ENCODE measurements at places on chromosomes 6 and 20.

- DNase-seq: no peak
Measured at GRCh38 chr20:46111028-46111835, 6.9 kb upstream of the CD40 start.

DNA sequence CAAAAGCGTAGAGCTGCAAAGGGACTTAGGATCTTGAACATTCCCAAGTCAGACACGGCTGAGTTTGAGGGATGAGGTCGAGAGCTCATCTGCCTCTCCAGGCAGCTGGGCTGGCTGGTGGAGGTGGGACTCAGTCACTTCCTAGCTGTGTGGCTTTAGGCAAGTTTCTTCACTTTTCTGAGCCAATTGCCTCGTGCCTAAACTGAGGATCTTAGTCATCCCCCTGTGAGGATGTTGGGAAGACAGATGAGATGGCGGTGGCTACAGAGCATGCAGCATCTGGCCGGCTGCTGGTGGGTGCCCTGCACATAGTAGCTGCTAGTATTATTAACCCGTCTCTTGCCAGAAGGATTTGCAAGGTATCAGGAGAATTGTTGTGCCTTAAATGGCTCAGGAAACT, 27.5 kb downstream of the TFAP2C start:
- no peak for DNase-seq

- no peak for DNase-seq
Measured at GRCh38 chr6:70107852-70108629, 194.8 kb downstream of the COL9A1 start.

DNA sequence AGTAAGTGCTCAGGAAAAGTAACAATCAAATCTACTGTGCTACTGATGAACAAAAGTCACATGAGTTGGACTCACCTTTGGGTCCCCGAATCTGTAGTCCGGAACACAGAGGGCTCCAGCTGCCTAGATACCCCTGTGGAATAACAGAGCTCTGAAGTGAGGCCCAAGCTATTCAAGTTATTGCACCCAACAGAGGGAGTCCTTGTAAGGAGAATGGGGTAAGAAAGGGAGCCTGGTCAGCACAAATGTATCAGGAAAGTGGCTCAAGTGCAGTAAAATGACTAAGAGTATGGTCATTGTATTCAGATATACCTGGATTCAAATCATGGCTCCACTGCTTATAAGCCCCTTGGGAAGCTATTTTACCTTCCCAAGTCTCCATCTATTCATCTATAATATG, 20.9 kb downstream of the EDN1 start:
- DNase-seq: no peak

DNA sequence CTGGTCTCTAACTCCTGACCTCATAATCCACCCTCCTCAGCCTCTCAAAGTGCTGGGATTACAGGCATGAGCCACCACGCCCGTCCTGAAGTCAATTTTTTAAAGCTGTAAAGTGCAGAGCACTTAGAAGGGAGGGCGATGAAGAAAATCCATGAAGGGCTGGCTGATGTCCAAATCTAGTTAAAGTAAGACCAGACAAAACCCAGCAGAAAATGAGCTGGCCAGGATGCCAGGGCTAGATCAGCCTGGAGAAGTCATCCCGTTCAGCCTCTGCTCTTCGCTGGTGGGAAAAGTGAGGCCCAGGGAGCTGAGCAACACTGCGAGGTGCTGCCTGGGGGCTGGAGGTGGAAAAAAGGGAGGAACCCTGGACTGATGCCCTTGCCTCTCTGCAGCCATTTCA, 3.1 kb downstream of the BPIFB4 start:
- no peak for DNase-seq

DNA sequence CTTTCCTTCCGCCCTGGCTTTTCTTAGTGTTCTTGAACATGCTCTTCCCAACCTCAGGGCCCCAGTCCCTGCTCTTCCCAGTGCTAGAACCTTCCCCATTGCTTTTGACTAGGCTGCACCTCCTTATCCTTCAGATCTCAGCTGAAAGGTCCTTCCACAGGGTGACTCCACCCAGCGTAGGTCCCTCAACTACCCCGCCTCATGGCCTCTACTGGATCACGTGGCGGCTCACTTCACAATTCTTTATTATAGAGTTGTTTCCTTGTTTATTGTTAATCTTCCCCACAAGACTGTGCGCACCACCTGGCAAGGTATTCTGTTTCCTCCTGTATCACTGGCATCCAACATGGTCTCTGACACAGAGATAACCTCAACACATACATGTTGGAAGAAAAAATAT, 31.2 kb downstream of the TTLL9 start:
- DNase-seq: no peak

- no peak for DNase-seq
Measured at GRCh38 chr20:19784511-19785172, 26.6 kb downstream of the RIN2 start.

DNA sequence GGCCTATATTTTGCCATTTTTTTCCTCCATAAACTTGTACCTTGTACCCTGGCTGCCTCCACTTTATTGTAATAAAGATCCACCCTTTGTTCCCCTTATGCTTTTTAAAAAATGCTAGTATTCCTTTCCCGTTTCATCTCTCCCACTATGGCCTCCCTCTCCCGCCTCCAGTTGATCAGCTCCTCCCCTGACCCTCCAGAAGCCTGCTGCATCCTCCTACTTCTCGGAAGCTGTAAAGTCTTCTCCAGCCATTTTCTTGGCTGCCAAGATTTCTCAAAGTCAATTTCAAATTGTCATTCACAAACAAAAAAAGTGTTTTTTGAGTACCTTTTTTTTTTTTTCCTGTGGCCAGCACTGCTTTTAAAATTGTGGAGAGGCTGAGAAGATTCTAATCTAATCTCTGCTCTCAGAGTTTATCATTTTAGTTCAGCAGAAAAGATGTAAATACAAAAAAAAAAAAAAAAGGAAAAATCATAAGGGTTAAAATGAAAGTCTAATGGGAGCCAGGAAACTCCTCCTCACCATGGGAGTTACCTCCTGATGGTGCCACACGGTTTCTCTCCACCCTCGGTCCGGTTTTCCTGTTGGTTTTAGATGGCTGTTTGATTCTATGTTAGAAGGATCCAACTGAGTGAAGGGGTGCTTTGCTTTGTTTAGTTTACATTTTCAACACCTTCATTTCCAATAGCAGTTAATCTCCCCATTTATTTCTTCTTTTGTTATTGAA, 103.0 kb upstream of the KCNK16 start:
- DNase-seq: no peak

DNA sequence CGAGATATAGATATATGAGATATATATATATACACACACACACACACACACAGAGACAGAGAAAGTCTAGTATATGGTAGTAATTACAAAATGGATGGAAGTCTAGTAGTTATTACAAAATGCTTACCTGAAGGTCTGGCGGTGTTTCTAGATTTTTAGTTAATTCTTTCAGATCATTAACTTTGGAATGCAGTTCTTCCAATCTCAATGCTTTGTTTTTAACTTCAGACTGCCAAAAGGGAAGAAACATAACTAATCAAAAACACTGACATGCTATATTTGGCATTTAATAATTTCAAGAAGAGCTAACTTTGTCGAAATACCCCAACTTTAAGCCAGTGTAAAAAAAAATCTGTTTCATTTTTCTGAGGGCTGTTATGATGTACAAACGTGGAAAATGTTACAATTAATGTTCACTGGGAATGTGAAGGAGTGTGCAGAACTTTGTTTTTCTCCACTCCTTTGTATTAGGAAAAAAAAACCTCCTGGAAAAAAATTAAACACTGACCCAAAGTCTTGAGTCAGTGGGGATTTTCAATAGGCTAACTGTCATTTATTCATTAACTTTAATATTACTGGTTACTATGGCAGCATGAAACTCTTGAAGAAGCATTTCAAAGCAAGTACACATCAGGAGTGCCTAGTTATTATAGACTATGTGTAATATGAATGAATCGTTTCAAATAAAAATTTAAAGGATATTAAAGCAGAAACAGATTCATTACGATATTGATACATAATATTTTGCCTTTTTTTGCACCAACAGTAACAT, 232.9 kb downstream of the SYNE1 start:
- DNase-seq: no peak

GRCh38 chr6:20208687-20209378, 3.4 kb downstream of the MBOAT1 start:
- no peak for DNase-seq

- no peak for DNase-seq
Measured at GRCh38 chr6:73644941-73645591, 8.7 kb downstream of the SLC17A5 start.

GRCh38 chr6:25280344-25281074, 1.3 kb downstream of the CARMIL1 start:
- DNase-seq: no peak

- no peak for DNase-seq
Measured at GRCh38 chr6:119226089-119226488, 123.5 kb downstream of the MAN1A1 start.

GRCh38 chr6:158756126-158756525, 63.0 kb downstream of the EZR start:
- no peak for DNase-seq

- no peak for DNase-seq
Measured at GRCh38 chr20:699811-700338, 24.3 kb upstream of the SCRT2 start.

DNA sequence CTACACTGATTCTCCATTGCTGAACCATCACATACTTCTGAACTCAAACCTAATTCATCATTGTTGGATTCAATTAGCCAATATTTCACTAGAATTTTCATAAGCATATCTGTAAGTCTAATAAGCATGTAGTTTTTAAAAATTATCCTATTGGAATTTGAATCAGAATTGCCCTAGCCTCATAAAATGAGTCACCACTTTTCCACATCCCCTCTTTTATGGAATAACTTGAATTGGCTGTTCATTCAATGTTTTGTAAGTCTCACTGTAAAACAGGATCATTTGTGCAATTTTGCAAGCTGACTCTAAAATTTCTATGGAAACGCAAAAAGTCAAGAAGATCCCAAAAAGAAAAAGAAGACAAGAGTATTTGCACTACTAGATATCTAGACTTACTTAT, 141.0 kb downstream of the HACE1 start:
- DNase-seq: no peak

DNA sequence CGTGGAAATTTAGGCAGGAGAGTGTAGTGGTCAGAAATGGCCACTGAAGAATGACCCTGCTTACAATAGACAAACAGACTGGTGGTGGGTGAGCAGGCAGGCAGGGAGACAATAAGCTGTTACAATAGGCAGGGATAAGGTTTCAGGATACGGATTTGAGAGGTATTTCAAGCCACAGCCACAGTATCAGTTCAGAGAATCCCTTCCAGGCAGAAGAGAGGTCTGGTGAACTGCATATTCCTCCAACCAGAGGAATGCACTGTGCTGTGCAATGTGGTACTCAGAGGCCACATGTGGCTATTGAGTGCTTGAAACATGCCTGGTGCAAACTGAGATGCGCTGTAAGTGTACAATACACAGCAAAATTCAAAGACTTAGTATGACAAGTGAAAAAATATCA, 20.6 kb downstream of the RMND1 start:
- DNase-seq: no peak

DNA sequence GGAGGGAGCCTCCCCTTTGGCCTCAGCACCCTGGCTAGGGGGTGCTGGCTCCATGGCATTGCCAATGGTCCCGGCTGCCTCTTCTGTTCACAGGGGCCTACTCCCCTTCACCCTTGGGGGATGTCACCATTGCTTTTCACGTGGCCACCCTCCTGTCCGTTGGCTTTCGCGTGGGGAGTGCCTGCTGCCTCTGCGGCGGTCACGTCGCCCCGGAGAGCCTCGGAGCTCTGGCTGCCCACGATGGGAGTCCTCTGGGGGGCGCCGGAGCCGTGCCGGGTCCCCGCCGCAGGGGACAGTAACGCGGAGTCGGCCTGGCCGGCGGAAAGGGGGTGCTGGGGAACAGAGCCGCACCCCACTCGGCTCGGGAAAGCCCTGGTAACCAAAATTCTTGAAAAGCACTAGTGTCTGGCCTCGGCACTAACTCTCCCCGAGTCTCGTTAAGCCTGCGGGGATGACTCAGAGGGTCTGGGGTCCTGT, 661 bp upstream of the HEBP2 start:
- DNase-seq: peak; percentile 10

DNA sequence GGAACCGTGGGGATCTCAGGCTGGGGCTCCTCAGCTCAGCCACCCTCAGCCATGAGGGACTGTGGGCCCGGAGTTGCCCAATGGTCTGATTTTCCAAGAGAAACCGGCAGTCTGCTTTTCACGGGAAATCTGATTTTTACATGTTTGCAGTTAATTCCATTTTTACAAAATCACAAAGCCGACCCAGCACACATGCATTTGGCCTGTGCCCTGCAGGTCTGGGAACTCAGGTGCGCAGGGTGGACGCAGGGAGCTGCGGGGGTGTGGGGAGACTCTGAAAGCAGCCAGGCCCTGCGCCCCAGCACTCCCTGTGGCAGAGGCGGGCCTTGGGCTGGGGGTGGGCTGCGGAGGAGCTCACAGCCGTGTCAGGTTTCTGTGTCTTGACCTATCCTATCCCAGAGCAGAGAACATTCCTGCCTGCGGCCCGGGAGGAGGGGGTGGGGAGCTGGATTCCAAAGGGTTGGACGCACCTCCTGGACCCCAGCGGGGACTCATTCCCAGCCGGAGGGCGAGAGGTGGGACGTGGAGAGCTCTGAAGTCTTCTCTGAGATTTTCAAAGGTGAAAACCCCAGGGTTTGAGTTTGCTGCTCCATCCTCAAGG, 60.6 kb downstream of the ADNP start:
- no peak for DNase-seq

GRCh38 chr6:138219901-138220300, 1.6 kb upstream of the PBOV1 start:
- no peak for DNase-seq

- DNase-seq: no peak
Measured at GRCh38 chr20:40775561-40776146, 86.6 kb upstream of the MAFB start.

DNA sequence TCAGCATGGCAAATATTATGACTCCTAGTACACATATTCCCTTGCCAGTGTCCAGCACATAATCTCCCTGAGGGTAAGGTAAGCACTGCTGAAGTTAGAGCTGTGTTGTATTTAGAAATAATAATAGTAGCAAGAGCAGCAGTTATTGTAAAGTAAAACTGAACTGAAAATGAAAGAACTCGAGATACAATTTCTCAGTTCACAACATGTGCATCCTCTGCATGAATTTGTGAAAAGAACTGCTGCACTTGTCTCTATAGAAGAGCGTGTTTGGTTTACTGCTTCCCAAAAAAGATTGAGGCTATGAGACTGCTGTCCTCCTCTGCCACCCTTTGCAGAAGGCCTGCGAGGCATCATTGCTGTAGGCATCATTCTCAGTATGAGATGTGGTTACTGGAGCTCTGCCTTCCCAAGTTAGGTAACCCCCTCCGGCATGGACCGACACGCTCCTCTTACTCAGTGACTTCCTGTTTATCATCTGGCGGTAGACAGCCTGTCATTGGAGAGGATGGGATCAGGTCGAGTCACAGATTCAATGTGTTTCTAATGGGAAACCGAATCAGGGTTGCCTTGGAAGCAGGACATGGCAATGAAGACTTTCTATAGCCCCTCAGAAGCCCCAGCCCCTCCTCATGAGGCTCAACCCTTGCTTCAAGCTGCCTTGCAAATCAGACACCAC, 48.1 kb downstream of the SLC24A3 start:
- DNase-seq: no peak

All from activated CD4-positive, CD25-positive, alpha-beta regulatory T cell (primary cell).